ENCODE measurements at places on chromosomes 13 and 19.
A peak's percentile ranks its signal among the peaks of the same experiment; 100 is the strongest.

DNA sequence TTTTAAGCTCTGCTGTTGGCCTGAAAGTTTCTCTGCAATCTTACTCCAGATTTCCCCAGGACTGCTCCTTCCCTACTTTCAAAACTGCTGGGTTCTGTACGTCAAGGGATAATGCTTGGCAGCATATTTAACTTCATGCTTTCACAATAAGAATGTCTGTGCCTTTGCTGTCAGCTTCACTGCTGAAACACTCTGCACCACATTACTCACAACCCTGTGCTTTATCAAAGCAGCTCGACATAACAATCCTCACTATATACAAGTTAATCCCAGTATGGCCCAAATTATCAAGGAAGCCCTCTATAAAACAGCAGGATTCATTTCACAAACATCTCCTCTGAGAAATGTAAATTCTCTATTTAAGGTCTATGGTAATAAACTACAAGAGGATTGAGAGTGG is 17.5 kb downstream of the LATS2 start:
- no peak for DNase-seq

GRCh38 chr19:28607066-28607583 is 605.8 kb downstream of the UQCRFS1 start:
- no peak for DNase-seq

DNA sequence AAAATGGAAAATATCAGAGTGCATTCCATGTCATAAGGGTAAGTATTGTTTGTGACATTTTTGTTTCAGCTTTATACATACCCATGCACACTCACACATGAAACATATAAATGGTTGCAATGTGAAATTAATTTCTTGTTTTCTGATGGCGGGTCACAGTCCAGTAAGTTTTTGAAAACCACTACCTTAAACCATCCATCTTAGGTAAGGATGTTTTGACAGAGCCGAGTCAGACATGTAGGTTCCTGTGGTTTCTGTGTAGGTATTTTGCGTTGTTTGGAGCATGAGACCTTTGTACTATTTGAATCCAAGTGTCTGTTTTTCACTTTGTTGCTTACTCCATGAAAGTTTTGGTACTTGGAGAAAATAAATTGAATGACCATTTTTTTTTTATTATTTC is 121.7 kb downstream of the B3GLCT start:
- no peak for DNase-seq

GRCh38 chr13:112056284-112056727 is 10.6 kb upstream of the SOX1 start:
- DNase-seq = no peak

DNA sequence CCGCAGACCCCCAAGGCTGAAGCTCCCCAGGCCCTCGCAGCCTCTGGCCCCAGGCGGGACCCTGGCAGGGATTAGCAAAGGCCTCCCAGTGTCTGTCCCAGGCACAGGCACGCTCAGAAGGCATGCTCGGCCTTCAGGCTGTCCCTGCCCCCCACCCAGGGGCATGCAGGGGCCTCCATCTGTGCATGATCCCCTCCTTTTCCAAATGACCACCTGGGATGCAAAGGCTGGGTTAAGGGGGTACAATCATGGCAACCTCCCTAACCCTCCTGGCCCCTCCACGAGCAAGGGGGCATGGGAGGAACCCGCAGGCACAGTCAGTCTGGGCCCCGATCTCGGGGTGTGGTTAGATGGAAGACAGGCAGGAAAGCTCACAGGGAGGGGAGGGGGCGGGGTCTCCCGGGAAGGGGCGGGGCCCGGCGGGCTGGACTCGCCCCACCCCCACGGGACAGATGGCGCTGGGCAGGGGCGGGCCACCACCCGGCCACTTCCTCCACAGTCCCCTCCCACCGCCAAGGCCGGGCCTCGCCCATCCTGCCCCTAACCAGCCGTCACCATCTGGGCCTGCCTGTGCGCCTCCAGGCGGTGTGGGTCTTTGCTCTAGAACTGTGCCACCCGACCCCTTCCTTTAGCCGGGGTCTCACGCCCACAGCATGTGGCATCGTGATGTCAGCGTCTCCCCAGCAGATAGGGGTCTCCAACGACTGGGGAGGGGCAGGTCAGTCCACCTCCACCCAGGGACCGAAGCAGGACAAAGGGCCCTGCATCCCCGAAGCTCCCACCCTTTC is 7.0 kb upstream of the REXO1 start:
- DNase-seq = peak; percentile 96

DNA sequence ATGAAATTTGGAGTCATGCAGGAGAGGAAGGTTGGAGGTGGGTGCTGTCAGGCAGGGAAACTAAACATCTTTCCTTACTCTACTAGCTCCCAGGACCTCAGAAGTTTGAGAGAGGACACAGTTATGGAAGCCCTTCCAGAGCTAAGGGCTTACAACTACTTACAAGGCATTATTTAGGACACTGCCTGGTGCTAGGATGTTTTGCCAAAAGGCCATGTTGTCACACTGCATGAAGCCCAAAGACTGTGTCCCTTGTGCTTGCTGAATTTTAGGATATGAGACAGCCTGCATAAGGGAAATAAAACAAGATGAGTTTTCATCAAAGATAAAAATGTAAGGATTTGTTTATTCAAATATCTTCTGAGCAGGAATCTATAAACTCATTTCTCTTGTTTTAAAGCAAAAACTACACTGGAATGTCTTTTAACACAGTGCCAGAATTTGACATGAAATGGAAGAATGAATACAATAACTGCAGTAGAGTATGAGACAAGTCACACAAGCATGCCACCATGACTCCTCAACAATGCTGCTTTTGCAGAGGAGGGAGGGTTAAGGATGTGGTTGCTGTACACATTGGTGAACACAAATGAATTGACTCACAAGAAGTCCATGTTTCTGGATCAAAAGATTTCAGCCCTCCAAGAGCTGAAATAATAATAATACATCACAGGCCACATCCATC is 258.4 kb downstream of the SPRY2 start:
- DNase-seq = no peak

DNA sequence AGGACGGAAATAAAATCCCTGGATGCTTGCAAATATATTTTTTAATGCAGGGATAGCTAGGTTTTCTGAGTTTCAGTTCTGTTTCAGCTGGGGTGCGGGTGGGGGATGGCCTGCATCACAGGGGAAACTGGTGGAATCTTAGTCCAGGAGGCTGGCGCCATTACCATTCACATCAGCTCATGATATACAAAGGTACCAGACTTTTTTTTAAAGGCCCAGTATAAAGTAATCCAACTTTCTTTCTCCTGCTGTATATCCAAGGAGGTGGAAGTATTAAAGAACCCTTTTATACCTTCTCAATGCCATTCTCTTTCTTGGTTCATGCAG is 343.8 kb downstream of the KCNRG start:
- DNase-seq = no peak

DNA sequence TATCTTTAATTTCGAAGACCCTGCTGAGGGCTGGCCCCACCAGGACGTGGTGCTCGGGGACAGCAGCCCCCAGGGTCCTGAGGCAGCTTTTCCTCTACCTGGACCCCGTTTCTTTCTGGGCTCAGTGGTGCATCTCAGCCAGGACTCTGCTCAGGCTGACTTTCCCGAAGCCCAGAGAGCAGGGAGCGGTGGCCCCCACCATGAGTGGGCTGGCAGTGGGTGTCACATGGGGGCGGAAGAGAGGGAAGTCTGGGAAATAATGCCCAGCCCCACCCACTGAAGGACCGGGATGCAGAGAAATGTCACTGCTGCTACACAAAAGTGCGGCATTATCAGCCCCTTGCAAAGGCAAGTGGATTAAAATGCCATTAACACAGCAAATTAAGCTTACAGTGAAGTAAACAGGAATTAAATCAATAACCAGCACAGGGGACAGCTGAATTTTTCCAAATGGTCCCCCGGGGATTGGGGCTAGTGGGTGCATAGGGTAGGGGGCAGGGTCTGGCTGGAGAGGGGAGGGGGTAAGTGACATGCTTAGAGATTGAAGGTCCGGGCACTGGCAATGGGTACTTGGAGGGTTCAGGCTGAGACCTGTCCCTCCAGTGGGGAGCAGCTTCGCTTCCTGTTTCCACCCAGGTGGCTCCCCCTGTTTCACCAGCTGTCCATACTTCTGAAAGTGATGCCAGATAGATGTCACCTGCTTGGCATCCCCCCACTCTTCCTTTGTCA is 177.3 kb downstream of the URI1 start:
- DNase-seq = no peak

DNA sequence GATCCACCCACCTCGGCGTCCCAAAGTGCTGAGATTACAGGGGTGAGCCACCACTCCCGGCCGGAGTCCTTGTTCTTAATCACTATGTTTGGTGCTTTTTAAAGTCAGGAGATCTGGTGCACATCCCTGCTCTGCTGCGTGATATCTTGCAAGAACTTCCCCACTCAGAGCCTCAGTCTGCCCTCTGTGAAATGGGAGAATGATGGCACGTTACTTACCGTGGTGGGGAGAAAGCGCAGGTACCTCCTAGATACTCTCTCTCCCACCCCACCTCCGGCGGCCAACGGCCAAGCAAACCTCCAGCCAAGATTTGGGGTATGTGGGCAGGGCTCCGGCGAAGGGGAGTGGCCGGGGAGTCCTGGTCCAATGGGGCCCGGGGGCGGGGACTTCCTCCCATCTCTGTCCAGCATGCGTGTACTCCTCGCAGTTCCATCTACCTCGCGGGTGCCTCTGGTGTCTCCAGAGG is at the start of gene RYR1:
Gene RYR1 (plus strand): TSS at position 424 of the 466 bp plus-strand sequence. CDS start 139 bp downstream, outside the sequence.
- peak; percentile 81 for DNase-seq

- DNase-seq = no peak
Measured at GRCh38 chr19:38850976-38851621, 1.3 kb upstream of the HNRNPL start.

- no peak for DNase-seq
Measured at GRCh38 chr19:40921005-40921897, 39.2 kb upstream of the CYP2A7 start.

DNA sequence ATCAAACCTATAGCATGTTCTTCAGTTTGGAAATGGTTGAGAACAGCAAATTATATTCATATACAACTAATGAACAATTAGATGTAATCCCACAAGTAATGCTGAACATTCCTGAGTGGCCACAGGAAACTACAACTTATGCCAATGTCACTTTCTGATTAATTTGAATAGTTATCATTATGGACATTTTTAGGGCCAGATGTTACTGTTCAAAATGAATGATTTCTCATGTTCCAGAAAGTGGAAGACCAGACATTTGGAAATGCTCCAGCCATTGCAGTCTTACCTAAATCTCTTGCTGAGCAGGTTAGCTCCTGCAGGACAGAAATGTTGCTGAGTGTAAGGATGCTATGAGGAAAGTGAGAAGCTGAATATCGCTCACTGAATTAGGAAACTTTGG is 819.8 kb downstream of the PCDH9 start:
- no peak for DNase-seq

GRCh38 chr13:65926750-65927171 is 1303.4 kb downstream of the PCDH9 start:
- no peak for DNase-seq

- no peak for DNase-seq
Measured at GRCh38 chr19:2337329-2337707, 8.8 kb downstream of the SPPL2B start.

DNA sequence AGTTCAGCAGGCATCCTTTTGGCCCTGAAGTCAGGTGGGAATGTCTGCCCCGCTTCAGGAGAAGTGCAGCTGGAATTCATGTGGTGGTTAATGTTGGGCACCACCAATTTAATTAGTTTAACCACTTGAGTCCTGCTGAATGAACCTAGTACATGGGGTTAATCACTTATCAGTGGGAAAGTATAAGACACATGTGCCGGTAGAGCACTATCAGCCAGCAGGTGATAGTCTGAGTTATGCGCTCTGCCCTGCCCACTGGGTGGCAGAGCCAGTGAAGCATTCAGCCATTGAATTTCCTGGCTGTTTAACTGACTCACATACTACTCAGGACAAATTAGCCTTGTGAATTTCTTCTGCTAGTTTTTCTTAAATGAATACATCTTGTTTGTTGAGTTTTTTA is 789.7 kb upstream of the PRR20A start:
- no peak for DNase-seq

DNA sequence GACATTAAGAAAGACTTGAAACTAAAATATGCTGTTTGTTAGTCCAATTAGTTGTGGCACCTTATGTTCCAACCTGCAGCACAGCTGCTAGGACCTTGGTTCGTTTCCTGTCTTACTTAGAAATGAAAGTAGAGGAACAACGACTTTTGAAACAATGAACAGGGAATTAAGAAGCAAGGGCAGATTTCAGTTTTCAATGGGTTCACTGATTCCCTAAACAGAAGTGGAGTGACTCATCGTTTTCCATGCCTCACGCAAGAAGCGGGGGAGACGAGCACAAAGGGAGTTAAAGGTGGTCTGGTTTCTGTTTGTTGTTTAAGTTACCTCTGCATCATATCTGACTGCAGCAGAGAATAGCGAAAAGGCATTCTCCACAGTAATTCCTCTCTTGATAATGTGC is 44.8 kb downstream of the PHF11 start:
- no peak for DNase-seq

GRCh38 chr19:18321734-18322102 is 1.2 kb downstream of the LSM4 start:
- DNase-seq = peak; percentile 77

DNA sequence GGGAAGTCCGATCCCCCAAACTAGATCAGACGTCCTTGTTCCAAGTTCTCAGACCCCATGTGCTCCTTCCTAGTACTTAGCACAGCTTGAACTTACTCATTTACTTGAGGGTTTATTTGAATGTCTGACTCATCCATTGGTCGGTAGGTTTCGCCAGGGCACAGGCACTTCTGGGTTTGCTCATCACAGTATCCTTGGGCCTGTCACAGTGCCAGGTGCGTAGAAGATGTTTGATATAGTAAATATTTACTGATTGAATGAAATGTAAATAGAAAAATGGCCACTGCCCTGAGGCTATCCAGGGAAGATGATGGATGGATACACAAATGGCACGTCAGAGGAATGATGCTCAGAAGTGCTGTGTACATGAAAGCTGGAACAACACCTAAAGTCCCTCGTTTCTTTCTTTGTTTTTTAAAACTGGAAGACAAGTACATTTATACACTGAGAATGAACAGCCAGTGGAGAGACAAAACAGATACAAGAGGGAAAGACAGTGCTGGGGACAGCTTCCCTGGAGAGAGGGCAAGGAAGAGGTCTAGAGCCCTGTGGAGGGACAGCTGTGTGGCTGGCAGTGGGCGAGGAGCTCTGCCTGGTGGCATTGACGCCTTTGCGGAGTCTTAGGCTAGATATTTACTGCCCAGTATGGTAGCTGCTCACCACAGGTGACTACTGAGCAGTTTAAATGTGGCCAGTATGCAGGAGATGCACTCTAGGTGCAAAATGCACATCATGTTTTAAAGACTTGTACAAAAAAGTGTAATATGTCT is 31.2 kb upstream of the KL start:
- DNase-seq = peak; percentile 7

DNA sequence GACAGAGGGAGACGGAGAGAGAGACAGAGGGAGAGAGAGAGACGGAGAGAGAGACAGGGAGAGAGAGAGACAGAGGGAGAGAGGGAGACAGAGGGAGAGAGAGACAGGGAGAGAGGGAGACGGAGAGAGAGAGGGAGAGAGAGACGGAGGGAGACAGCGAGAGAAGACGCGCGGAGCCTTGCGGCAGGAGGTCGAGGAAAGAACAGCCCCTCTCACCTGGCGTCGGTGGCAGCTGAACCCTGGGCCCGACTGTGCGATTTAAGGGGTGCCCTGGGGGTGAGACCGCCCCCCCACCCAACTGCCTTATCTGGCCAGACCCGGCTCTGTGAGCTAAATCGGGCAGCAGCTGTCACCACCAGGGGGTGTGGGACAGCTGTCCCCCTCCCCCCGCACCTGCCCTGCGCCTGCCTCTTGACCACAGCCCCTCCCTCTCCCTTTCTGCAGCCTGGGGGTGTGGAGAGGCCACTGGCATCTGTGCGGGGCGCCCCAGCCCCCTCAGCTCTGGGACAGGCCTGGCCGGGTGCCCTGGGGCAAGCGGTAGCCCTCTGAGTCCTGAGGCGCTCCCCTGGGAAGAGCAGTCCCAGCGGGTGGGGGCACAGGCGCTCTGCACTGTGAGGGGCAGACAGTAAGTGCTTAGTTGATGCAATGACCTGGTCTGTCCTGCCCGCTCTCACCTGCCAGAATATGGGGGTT is 10.8 kb downstream of the JOSD2 start:
- no peak for DNase-seq
